Endothelial cell of umbilical vein (primary cell): ENCODE measurements at places on chromosomes 4 and X. TPM values are rescaled to one million over a fixed set of nuclear protein-coding genes. Genes with fewer than 3 reads are reported as not detected.

- H3K27me3 ChIP-seq: peaks cover 1% of the 10 kb centered on the region
- H3K27ac ChIP-seq: no peak overlapping the region
- H3K36me3 ChIP-seq: no peaks in the 10 kb centered on the region
- no peaks in the 10 kb centered on the region for H3K4me1 ChIP-seq
- no peak overlapping the region for H3K4me3 ChIP-seq
- DNase-seq: no peak
Measured at GRCh38 chr4:24675721-24676389, 91.5 kb upstream of the DHX15 start.

GRCh38 chr4:26213317-26213716 lies 107.5 kb upstream of the RBPJ start:
- H3K27ac ChIP-seq: no peak overlapping the region
- H3K36me3 ChIP-seq: no peaks in the 10 kb centered on the region
- no peak for DNase-seq
- no peaks in the 10 kb centered on the region for H3K27me3 ChIP-seq

GRCh38 chr4:158835226-158836001 lies 66.6 kb downstream of the FNIP2 start:
- H3K36me3 ChIP-seq: peaks cover 3% of the 10 kb centered on the region
- no peak overlapping the region for H3K4me3 ChIP-seq
- no peaks in the 10 kb centered on the region for H3K4me1 ChIP-seq
- H3K27me3 ChIP-seq: no peaks in the 10 kb centered on the region
- no peak for DNase-seq
- H3K27ac ChIP-seq: no peak overlapping the region

DNA sequence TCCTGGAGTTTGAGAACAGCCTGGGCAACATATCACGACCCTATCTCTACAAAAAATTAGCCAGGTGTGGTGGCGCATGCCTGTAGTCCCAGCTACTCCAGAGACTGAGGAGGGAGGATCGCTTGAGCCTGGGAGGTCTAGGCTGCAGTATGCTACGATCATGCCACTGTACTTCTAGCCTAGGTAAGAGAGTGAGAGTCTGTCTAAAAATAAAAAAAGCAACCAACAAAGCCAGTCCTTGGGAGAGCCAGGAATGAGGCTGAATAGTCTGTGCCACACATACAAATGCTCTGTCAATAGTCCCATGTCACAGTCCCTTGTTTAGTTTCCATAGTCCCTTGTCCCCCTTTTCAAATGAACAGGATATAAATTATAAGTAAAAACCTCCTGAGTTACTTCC lies 19.3 kb upstream of the PRSS48 start:
- no peak overlapping the region for H3K27ac ChIP-seq
- no peak for DNase-seq
- peaks cover 1% of the 10 kb centered on the region for H3K4me1 ChIP-seq
- no peaks in the 10 kb centered on the region for H3K36me3 ChIP-seq

NBDY gene
- 57.3 and 62.2 TPM in 2 replicates for total RNA-seq

GABRG1 gene
- not detected in 2 replicates for total RNA-seq
